ENCODE measurements at places on chromosomes 7 and 10.

GRCh38 chr7:11329626-11330025, 356.0 kb downstream of the PHF14 start:
- DNase-seq, result no peak

GRCh38 chr7:116177009-116177408, 33.3 kb upstream of the TES start:
- DNase-seq, result no peak

DNA sequence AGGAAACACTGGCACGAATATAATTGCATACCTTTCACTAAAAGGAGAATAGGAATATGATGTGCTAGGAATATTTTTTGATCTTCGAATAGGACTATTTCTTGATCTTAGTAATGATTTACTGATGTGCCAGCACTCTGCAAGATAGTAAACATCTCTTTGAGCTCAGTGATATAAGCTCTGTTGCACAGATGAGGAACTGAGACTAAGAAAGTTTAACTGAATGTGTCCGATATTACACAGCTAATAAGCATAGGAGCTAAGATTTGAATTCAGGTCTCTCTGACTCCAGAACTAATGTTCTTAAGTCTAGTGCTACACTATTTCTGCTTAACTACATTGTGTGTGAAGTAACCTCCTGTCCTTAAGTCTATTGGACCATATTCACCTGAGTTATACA, 98.4 kb upstream of the PTPRZ1 start:
- no peak for DNase-seq

- no peak for DNase-seq
Observed at GRCh38 chr10:48195803-48196202, 78.7 kb downstream of the FRMPD2 start.

GRCh38 chr7:155602750-155603149, 41.7 kb upstream of the RBM33 start:
- DNase-seq, result no peak

DNA sequence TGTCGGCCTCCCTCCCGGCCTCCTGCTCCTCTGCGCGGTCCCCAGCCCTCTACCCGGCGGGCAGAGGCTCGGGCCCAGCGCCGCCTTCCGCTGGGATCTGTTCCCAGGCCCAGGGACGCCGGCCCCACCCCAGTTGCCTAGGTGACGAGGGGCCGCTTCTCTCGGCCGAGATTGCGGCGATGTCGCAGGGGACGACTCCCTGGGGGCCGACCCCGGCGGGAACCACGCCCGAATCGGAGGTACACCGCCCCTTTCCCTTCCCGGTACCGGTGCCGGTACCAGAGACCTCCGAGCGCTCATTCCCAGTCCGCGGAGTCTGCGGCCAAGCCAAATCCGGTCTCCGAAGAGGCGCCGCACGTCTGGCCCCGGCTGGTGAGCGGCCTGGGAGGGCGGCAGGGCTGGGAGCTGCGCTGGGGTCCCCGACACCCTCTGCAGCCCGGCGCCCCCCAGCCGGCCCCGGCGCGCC, at the start of gene CABCOCO1:
CABCOCO1 (plus strand) TSS at position 136 of the 466 bp plus-strand sequence; CDS start at position 180, 44 bp downstream.
- no peak for DNase-seq

DNA sequence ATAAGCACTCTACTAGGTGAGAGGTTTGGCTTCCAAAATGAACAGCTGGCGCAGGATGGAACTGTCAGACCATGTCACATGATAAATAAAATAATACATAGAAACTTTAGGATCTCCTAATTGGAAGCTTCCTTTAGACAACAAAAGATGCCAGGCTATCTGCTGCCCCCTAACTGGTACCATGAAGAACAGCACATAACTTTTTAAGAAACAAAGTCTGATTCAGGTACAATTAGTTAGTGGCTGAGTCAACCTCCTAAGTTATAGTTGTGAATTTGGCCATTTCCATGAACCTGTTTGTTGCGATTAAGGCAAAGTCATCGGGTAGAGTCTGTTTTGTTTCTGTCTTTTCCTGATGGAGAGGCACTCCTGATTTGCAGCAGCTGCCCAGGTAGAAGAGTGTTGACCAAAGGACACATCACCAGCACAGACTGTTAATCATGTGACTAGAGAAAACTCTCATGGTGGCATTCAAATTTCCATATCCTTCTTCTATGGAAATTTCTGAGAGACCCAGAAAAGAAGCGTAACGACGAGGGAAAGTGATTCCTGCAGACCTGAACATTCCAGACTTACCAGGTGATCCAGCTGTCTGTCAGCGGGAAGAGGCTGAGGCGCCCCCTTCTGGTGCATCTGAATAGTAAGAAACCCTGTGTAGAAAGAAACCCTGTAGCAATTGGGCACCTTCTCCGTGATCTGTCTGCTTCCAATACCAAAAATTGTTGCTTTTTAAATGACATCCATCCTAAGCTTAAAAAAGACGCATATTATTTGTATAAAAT, 8.6 kb upstream of the INHBA start:
- DNase-seq, result no peak

- DNase-seq, result no peak
Observed at GRCh38 chr7:50828116-50828515, 45.4 kb upstream of the GRB10 start.

DNA sequence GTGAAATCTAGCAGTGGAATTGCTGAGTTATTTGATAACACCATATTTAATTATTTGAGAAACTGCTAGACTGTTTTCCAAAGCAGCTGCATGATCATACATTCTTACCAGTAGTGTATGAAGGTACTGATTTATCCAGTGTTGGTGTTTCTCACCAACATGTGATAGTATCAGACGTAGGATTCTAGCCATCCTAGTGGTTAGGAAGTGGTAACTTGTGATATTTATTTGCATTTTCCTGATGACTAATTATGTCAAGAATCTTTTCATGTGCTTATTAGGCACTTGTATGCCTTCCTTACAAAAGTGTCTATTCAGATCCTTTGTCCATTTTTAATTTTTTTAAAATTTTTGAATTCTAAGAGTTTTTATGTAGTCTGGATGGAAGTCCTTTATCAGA, 54.2 kb upstream of the PLXDC2 start:
- no peak for DNase-seq

DNA sequence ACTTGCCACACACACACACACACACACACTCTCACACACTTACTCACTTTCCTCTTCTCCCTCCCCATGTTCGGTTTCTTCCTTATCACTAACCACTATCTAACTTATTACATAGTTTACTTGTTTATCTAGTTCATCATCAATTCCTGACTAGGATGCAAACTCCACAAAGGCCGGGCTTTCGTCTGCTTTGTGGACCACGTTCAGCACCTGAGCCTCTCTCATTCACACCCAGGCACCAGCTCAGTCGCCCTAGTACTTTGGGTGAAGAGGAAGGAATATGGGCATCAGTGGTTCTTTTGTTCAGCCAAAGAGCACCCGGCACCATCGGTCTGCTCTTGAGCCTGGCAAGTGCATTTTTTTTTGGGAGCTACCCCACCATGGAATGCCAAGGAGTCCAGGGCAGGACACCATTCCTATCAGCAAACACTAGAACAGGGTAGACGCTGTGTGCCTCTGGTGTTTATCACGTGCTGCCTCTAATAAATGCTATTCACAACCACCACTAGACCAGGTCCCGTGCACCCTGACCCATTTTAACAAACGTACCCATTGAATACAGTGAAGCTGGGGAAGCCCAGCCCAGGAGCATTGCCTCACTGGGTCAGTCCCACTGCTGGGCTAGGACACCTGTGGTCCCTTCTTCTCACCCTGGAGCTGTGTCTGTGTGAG, 2.2 kb downstream of the C10orf67 start:
- DNase-seq, result no peak

GRCh38 chr10:6242089-6242488, 39.4 kb downstream of the PFKFB3 start:
- no peak for DNase-seq

DNA sequence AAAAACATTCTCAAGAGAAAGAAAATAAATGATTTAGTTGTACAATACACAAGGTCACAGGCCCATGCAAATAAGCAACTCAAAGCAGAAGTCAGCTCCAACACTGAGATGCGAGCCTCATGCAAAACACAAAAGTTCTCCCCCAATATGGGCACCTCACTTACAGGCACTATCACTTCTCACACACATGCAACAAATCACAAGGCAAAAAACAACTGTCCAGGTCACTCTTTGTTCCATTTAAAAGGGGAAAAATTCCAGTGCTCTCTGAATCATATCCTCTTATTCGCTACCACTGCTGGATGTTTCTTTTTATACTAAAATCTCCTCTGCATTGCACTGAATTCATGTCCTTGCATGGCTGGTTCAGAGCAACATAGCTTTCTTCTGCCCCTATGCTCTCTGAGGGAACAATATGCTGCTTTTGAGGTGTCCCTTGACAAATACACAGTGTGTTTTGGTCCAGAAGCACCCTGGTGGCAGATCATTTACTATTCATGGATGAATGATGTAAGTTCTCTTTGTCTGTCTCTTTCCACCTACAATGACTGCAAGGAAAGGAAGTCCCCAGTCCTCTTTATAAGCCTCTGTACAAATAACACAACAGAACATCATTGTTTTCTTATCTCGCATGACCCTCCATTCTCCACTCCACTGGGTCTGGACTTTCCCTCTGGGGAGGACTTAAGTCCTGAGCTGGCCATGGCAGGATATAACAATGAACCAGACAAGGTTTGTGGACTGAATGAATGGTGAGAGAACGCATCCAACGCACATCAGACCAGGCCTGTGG, 85.4 kb upstream of the GSDME start:
- no peak for DNase-seq

- DNase-seq, result no peak
Observed at GRCh38 chr7:31121601-31122000, 69.5 kb downstream of the ADCYAP1R1 start.

GRCh38 chr10:48450233-48450740, 143.8 kb downstream of the MAPK8 start:
- no peak for DNase-seq

DNA sequence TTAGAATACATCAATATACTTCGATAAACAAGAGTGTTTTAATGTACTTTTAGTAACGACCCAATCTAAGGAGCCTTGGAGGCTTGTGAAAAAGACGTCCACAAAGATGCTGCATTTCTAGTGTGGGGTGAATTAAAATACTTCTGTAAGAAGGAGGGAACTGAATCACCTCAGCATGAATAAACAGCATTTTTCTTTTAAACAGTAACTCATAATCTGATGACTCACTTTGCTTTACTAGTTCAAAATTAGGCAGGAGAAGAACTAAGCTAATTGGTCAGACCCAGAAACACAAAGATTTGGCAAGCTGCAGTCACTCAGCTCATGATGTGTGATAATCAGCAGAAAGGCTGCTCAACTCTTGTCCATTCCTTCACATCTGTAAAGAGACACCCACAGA, 24.2 kb downstream of the NCOA4 start:
- DNase-seq, result no peak

- no peak for DNase-seq
Observed at GRCh38 chr10:34150103-34150502, 665.0 kb downstream of the PARD3 start.

- no peak for DNase-seq
Observed at GRCh38 chr7:135320268-135320667, 86.6 kb downstream of the STRA8 start.

GRCh38 chr10:62464308-62464707, 90.1 kb downstream of the ZNF365 start:
- DNase-seq, result no peak

DNA sequence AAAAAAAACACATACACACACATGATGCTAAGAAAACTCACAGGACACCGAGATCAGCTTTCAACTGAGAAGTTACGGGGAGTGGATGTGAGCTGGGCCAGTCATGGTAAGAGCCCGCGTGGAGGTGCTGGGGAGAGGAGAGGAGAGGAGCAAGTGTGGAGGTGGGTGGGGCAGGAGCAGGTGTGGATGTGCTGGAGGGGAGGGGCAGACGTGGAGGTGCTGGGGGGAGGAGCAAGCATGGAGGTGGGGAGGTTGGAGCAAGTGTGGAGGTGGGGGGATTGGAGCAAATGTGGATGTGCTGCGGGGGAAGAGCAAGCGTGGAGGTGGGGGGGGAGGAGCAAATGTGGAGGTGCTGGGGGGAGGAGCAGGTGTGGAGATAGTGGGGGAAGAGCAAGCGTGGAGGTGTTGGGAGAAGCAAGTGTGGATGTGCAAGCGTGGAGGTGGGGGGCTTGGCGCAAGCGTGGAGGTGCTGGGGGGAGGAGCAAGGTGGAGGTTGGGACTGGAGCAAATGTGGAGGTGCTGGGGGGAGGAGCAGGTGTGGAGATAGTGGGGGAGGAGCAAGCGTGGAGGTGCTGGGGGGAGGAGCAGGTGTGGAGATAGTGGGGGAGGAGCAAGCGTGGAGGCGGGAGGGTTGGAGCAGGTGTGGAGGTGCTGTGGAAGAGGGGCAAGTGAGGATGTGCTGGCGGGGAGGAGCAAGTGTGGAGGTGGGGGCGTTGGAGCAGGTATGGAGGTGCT, 24.5 kb upstream of the NCAPG2 start:
- DNase-seq, result no peak
